Activated T-helper 1 cell treated with Interleukin-2 at 50 U/mL for 16 hours (primary cell): ENCODE measurements at places on chromosomes 13 and 19.

- peak; percentile 77 for DNase-seq
These were observed at the start of gene WIZ for GRCh38 chr19:15449620-15450527. TSS of gene WIZ (minus strand) at chr19:15449956. CDS start at chr19:15448307, 1,649 bp downstream.

GRCh38 chr13:111302045-111302726, 18.3 kb upstream of the TEX29 start:
- no peak for DNase-seq

GRCh38 chr19:48020686-48021085, 23.2 kb downstream of the CABP5 start:
- no peak for DNase-seq

GRCh38 chr19:56842412-56842811, 1.9 kb upstream of the PEG3 start:
- DNase-seq, result no peak

GRCh38 chr19:28948026-28948425, 264.9 kb downstream of the UQCRFS1 start:
- no peak for DNase-seq

GRCh38 chr19:7862413-7862951, 11.7 kb downstream of the PRR36 start:
- DNase-seq, result peak; percentile 62

DNA sequence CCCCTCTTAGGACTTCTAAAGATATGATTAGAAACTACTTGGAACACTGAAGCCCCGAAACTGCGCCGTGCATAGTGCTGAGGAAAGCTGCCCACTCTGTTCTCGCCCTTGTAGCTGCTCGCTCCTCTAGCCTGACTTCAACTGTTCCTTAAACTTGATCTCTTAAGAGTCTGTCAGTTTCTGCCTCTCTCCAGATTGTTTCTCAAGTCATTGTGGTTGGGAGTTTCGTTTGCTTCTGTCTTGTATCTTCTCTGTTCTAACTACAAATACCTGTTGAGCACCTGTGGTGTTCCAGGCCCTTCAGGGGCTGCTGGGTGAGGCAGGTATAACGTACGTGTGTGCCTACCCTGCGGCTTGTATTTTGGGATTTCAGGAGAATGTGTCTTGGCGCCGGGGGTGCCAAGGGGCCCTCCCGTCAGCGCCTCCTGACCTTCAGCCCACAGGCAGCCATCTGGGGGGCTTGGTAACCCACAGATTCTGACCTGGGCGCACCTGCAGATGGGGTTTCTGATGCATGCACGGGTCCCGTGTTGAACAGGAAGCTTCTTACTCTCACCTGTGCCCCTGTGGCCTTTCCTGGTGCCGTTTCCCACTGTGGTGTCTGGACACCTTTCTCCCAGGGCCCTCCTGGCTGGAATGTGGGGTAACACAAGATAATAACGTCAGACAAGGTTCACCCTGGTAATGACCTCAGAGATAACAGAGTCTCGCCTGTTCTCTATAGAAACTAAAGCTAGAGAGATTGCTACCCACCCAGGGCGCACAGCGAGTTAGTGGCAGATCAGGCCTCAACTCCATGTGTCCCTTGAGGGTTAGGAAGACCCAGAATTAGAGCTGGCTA, 17.2 kb upstream of the DCUN1D2 start:
- no peak for DNase-seq

- DNase-seq, result no peak
These were observed 380.8 kb downstream of the KCNRG start for GRCh38 chr13:50396001-50396400.

DNA sequence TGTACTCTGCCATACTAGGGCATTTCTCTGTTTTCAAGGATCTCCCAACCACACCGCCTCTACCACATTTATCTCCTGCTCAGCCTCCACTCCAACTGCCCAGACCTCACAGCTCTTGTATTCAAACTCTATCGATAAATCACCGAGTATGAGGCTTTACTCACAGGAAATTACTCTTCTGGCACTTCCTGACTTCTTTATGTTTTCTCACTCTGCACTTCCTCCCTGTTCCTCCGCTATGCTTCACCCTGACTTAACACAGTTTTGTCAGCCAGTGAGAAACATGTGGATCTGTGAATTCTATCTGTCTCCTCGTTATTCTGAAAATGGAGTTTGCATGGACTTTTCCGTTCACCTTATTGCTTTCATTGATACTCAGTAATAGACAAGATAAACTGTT, 2.6 kb upstream of the CARD8 start:
- no peak for DNase-seq

DNA sequence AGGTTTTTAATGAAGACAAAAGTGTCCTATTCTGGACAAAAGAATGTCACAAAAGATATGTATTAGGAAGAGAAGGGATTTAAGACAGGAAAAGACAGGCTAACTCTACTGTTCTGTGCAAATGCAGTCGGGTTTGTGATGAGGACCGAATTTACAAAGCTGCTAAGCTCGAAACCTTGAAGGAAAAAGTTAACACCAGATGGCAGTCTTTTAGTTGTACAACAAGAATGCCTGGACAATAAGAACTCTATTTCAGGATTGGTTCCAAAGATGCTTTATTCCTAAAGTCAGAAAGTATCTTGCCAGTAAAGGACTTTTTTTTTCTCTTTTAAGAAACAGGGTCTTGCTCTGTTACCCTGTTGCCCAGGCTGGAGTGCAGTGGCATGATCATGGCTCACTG, 51.1 kb downstream of the HS6ST3 start:
- DNase-seq, result no peak

DNA sequence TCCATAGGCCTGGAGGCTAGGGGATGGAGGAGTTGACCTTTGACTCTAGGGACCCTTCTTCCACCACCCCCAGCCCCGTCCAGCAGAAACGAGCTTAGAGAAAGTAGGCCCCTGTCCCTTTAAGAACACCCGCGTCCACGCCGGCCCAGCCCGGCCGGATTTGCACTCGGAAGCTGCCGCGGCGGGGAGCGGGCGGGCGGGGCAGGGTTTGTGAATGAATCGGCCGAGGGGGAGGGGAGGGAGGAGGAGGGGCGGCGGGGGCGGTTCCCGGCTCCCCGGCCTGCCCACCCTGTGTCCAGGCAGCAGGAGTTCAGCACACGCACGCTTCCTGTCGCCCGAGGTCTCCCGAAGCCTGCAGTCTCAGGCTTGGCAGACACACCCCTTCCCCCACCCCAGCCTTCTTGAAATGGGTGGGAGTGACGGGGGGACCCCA, 1.5 kb downstream of the UNC13A start:
- no peak for DNase-seq

- DNase-seq, result no peak
These were observed 194.2 kb downstream of the RGCC start for GRCh38 chr13:41651413-41652058.

- DNase-seq, result no peak
These were observed 203.0 kb downstream of the KLF5 start for GRCh38 chr13:73261739-73262216.

DNA sequence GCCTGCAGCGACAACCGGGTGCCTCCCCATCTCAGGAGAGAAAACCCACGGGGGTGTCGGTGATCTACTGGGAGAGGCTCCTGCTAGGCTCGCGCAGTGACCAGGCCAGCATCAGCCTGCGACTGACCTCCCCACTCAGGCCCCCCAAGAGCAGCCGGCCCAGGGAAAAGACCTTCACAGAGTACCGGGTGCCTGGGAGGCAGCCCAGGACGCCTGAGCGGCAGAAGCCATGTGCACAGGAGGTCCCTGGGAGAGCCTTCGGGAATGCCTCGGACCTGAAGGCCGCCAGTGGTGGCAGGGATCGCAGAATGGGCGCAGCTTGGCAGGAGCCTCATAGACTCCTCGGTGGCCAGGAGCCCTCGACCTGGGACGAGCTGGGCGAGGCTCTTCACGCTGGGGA, 3.9 kb downstream of the ZNF324B start:
- DNase-seq, result no peak

- DNase-seq, result no peak
These were observed 265.0 kb downstream of the RBM26 start for GRCh38 chr13:79141082-79141481.

GRCh38 chr19:17183271-17183761, 31.8 kb upstream of the USE1 start:
- DNase-seq, result no peak

- DNase-seq, result no peak
These were observed 38.3 kb downstream of the DNAJC15 start for GRCh38 chr13:43061496-43062280.

DNA sequence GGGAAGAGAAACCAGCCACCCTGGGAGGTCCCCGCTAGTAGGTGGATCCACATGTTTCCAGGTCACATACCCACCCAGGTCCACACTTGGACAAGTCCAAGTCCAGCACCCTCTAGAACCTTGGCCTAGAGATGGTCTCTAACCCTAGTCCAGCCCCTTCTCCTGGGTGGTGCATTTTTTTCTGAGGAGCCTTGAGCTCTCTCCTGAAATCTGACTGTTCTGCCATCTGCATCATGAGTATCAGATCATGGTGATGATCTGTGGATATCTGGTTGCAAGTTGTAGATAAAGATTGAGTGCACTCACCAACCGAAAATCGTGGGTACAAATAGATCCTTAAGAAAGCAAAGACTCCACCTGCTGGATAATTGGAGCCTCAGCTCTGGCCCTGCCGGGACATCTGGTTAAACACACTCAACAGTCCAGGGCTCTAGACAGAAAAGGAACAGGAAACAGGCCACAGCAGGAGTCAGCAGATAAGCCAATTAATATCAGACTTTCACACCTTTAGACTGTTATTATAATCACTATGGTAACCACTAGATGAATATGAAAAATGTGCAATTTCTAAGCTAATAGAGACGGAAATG, 41.1 kb downstream of the GPR12 start:
- DNase-seq, result no peak

- no peak for DNase-seq
These were observed 58.6 kb downstream of the SLC7A1 start for GRCh38 chr13:29536853-29537252.

GRCh38 chr19:35577918-35578317, 8.1 kb upstream of the PMIS2 start:
- DNase-seq, result no peak

GRCh38 chr19:28171983-28172382, 1041.0 kb downstream of the UQCRFS1 start:
- DNase-seq, result no peak
